ENCODE measurements at places on chromosomes 4 and X. TPM values are rescaled to one million over a fixed set of nuclear protein-coding genes. Genes with fewer than 3 reads are reported as not detected.

The NCAPG gene
- polyA plus RNA-seq: 23.4 TPM

DNA sequence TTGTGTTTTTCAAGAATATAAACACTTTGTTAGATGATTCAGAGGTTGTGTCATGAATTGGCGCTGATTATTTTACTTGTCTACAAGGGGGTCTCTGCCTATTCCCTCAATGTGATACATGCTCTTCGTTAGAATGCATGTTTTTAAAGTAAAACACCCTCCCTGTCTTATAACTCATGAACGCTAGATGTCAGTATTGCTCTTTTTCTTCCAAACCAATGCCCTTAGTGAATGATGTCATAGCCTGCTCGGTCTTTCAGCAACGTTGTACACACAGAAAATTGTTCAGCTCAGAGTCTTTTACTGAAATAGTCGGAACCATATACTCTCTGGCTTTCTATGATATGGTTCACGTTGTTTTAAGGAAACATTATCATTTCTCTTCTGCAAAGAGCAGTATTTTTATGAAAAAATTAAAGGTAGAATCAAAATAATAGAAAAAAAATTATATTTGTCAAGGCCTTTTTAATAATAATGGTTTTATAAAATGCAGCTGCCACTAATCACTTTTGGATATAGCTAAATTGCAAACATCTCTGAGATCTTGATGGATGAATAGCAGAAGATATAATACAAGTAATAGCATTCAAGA, 292.9 kb downstream of the TLL1 start:
- DNase-seq: peak; percentile 66

The MFAP3L gene
- polyA plus RNA-seq: 19.0 TPM

DNA sequence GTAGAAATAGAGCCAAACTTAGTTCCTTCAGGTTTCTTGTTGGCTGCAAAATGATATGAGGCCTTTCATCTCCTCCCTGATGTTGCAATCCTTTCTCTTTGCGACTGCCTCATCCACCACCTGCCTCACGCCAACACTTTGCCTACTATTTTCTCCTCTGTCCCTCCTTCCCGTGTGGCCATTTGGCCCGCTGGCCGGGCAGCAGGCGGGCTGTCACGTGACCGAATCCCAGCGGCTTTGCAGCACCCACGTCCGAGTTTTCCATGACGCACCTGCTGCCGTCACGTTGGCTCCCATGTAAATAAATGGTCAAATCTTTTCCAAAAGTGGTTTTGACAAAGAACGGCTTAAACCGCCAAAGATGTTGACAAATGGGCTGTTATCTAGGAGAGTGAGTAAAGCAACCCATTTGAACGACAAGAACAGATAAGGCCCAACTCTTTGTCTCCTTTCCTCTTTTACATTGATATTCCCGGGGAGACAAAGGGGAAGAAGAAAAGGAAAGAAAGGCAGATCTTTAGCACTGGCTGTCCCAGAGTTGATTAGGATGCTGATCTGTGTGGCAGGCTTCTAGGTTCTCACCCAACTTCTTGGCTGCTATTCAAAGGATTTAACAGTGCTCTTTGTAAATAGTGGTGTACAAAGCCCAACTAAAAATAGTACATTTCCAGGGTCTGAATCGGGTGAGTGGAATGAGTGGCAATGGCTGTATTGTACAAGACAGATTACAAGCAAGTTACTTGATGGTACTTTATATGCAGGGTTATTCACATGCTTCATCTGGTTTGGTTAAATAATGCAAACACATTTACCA, 174.2 kb upstream of the JADE1 start:
- DNase-seq: no peak

GRCh38 chr4:41213625-41214135, 662 bp downstream of the APBB2 start:
- no peak for DNase-seq

The EXOC1L gene
- polyA plus RNA-seq: not detected

The RADX gene
- polyA plus RNA-seq: 5.2 TPM

- no peak for DNase-seq
Measured at GRCh38 chrX:43333543-43333942, 322.6 kb upstream of the MAOA start.

The ARMCX2 gene
- 163 TPM for polyA plus RNA-seq

GRCh38 chr4:2689825-2690700, 66.1 kb downstream of the TNIP2 start:
- no peak for DNase-seq

DNA sequence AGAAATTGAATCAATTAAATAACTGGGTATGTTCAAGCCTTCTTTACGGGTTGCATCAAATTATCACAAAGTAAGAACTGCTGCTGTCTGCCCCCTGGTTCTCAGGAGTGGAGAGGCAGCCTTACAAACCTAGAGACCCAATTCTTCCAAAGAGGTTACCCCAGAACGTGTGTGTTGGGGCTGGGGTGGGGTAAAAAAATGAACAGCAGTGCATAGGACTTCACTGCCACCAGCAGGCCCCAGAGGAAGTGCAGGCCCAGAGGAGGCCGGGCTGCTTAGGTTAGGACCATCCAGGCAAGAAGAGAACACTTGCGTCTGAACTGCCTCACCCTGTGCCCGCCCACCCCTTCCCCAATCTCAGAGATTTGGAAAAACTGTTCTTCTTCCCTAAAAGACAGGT, 1.5 kb upstream of the NWD2 start:
- no peak for DNase-seq

GRCh38 chrX:125681507-125681906, 361.8 kb downstream of the TEX13C start:
- DNase-seq: no peak

GRCh38 chrX:131985526-131986049, 37.5 kb upstream of the STK26 start:
- DNase-seq: no peak

The AFP gene
- polyA plus RNA-seq: 431 TPM

The LANCL3 gene
- 0.29 TPM for polyA plus RNA-seq

DNA sequence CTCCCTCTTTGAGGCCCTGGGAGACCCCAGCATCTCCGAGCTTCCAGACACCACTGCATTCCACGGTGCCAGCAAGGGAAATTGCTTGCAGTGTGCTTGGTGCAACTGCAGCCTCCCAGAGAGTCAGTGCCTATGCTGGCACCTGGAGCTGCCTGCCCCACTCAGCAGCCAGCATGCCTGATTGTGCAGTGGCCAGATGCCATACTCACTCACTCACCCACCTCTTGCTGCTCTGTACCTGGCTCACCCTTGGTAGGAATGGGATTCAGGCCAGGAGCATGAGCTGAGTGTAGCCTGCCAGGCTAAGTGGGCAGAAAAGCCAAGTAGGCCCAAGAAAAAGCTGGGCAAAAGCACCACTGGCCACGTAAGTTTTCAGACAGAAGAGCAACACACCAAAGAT, 651.4 kb downstream of the GABRG1 start:
- DNase-seq: no peak

- no peak for DNase-seq
Measured at GRCh38 chr4:157195374-157195773, 25.2 kb upstream of the GRIA2 start.

The AFM gene
- polyA plus RNA-seq: 18.5 TPM

DNA sequence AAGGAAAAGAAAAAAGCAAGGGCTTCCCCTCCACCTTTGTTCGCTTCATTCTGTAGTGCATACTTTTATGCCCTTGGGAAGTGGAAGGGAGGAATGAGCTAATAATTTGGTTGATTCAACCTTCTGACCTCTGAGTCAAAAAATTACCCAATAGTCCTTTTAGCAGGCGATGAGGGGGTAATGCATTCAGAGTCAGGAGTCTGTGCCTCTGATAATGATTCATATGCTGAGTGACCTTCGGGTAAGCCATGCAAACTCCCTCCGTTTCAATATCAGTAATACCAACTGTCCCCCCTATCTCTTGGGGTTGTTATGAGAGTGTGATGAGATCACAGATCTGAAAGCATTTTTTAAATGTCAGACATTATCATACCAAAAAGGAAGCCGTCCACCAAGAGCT, 41.6 kb upstream of the ACSL4 start:
- DNase-seq: no peak

DNA sequence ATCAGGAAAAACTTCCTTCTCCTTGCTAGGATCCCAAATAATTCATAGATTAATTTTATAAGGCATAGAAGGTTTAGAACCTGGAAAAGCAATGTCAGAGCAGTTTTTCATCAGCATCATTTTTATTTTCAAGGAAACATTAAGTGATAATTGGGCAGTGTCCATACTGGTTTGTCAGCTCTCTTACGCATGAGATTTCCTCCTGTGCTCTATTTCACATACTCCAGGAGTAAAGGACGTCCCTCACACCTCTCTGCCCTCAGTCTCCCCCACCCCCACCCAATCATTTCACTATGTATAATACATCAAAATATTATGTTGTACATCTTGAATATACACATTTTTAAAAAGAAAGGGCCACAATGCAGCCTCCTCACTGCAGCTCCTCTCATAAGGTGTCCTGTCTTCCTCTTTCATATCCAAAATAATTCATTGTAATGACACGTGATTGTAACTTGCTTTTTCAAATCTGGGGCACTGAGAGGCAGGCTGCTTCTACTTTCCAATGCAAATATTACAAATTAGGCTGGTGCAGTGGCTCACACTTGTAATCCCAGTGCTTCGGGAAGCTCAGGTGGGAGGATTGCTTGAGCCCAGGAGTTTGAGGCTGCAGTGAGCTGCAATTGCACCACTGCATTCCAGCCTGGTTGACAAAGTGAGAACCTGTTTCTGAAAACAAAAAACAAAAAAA, 34.4 kb downstream of the ARHGEF38 start:
- no peak for DNase-seq

DNA sequence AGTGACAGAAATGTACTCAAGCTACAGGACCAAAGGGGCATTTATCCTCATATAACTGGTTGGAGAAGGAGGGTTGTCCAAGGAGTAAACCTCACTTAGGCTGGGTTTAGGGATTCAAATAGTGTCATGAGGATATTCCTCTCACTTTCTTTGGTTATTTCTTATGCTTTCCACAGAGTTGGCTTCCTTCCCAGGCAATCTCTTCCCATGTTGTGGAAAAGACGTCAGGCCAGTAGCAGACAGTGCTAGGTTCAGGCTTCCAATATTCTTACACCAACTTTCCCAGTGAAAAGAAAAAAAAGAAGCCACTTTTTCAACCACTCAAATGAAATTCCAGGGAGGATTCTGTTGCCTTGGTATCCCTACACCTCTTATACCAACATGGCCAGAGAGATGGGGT, 653.0 kb downstream of the C4orf33 start:
- DNase-seq: no peak

- no peak for DNase-seq
Measured at GRCh38 chrX:5907207-5907606, 321.5 kb downstream of the NLGN4X start.

- no peak for DNase-seq
Measured at GRCh38 chr4:155904331-155904730, 835 bp downstream of the TDO2 start.

DNA sequence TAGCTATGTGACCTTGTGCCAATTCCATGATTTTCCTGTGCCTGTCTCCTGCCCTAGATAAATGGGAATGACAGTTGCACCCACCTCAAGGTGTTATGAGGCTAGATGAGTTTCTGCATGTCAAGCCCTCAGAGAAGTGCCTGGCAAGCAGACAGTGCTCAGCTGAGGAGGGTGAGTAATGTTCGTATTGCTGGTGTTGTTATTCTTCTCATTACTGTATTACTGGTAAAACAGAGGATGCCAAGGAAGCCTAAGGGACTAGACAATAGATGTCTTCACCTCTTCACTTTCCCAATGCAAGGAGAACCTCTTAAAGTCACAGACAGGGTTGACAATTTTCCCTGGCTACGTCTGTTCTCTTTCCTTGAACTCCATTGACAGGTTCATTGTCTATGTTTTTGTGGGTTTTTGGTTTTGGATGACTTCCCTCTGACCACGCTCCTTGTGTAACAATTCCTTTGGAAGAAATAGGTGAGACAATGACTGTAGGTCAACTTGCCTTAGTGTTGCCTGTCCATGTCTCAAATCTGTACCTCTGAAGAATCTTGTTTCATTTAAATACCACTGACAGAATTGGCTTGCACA, 19.2 kb downstream of the ETDC start:
- DNase-seq: no peak

DNA sequence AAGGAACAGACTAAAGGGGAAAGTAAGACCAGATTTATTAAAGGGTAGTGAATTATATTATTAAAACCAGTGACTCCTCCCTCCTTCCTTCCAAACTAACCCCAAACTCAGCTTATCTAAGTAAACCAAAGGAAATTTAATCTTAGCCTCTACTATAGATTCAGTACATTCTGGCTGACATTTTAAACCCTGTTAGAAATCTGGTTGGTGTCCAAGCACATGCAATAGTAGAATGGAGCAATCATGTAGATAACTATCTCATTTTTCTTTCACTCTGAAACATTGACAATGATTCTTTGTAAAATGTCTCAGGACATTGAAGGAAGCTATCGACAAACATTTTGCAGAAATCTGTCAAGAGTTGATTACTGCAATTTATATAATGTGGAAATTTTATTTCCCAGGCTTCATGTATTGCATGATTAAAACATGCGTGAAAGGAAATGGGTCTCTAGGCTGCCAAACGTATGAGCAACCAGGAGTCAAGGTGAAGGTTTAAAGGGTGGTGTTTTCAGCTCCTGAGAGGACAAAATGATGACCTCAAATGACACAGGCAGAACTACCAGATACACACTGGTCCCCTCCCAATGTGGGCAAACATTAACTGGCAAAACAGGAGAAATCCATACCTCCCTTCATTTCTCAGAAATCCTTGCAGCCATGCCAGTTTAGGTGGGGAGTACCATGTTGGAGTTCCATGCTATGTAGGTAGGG, 58.2 kb upstream of the RBM47 start:
- no peak for DNase-seq

The ZDHHC15 gene
- polyA plus RNA-seq: 6.2 TPM

DNA sequence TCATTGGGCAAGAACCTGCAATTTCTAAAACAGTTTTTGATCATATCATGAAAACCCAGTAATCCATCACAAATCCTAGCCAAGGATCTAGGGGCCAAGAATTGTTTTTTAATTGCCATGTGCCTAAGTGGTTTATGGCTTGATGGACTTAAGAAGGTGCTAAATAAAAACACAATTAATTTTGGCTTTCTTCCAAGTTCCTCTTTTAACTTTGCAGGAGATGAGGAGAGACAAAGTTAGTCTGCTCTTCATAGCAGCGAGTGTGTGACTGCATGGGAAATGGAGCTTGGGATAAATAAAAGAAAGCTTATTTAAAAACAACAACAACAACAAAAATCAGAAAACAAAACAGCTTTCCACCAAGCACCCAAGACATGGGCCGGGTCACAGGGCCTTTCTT, 41.4 kb downstream of the ARHGEF9 start:
- no peak for DNase-seq

The LINC00632 gene
- 5.0 TPM for polyA plus RNA-seq

DNA sequence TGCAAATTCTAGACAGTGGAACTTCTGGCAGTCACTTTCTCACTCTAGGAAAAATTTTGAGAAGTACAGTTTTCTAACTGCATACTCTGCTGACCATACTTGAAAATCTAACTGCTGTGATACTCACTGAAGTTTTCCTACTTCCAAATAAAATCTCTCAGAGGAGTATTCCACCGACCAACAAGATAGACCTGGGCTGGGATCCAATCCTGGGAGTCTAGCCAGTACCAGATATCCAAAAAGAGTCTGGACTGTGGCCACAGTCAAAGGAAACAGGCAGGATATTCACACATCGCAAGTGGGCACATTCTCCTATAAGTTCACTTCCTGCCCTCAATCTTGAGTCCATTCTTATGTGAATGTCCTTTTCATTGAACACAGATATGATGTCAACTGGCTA, 1138.7 kb upstream of the PCDH7 start:
- no peak for DNase-seq
